ENCODE measurements at places on chromosomes 7 and 10. TPM values are rescaled to one million over a fixed set of nuclear protein-coding genes. Genes with fewer than 3 reads are reported as not detected.

SPDYE16 gene
- 0.03 TPM for total RNA-seq

ZNF503 gene
- 17.6 TPM for total RNA-seq

CCDC6 gene
- total RNA-seq, result 49.8 TPM

GRCh38 chr7:49371771-49372170, 401.7 kb upstream of the VWC2 start:
- no peak for DNase-seq

DNA sequence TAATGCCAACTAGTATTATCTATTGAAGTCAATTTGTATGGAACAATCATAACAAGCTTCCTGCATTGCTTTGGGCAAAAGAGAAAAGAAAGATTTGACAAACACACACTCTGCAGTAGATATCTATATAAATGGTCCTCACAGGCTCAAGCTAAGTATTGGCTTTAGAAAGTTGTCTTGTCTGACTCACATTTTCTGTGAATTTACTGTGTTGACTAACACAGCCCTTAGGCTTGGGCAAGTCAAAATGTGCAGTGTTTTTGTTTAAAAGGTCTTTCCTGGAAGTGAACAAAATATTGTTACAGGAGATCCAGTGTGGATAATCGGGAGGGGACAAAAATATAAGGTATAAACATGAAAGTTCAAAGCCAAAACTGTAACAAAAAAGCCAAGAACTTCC, 194.4 kb downstream of the RELN start:
- DNase-seq, result no peak

- DNase-seq, result no peak
Measured at GRCh38 chr10:43775384-43775783, 126.7 kb upstream of the ZNF32 start.

DNA sequence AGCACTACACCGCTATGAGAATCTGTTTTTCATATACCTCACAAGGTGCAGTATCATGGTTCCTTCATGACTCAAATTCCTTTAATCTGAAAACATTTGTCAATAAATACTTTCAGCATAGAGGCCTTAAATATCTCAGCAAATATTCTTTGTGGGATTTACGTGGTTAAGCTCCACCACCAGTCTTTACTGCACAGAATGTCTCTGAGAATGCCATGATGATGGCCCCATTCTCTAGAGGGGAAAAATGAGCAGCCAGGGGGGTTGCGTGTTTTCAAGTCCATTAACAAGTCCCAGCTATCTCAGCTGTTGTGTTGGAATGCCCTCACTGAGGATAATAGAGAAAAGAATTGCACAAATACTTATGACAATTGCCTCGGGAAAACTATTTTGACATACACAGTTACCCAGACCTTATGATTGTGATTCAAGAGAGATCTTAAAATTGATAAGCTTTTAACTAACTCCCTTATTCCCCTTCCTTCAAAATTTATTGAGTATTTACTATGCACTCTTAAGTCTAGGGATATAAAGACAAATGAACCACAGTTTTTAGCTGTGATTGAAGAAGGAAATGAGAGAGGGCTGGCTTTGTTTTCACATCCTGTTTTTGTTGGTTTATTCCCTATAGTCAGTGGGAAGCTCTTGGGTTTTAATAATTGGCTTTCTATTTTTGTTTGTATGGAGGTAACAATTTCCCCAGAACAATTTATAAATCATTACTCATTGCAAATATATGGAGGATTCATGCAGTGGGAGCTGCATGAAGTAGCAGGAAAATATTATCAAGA, 176.5 kb upstream of the VWC2 start:
- DNase-seq, result no peak

DNA sequence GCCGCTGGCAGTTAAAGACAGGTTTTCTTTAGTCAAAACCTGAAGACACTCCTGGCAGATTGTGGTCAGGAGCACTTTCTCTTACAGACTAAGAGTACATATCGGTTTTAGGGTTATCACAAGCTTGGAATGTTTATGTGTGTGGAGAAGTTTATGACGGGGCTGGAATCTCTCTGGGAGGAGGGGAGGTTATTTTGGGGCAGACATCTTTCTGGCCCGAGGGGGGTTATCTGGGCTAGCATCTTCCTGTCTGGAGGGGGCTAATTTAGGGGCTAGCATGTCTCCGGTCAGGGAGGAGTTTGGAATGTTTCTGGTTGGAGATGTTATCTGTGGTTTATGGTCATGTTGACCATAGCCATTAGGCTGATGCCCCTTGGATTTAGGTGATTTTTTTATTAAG, 141.2 kb upstream of the KIF5B start:
- peak; percentile 8 for DNase-seq

GRCh38 chr10:34768261-34768971, 46.7 kb downstream of the PARD3 start:
- DNase-seq, result no peak

DNA sequence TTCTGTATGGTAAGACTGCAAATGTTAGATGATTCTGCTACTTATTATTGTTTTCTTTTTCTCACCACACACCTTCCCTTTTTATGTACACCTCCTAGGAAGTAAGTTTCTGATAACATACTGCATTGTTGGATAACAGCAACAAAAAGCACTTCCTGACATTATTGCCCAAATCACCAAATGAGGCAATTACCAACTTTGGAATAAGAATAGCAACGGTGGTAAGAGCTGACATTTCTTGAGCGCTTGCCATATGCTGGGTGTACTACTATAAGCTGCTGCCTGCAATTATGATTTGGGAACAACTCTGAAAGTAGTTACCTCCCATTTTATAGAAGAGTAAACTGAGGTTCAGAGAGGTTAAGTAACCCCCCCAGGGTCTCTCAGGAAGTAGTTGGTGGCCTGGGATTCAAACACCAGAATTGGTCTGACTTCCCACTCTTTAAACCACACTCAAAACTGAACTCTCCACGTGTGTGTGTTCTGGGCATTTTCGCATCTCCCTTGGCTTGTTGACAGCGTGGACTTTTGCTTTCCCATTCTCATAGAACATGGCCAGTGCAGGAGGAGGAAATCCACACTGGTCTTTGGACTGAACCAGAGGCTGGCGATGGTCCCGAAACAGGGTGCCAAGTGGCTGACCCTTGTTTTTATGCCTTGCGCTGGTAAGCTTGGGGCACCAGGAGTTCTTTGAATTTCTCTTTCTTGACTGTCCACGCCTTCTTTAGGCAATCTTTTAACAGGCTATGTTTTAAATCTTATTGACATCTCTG, 71.4 kb downstream of the TCF7L2 start:
- no peak for DNase-seq

GRCh38 chr7:104723001-104723400, 291.0 kb upstream of the KMT2E start:
- no peak for DNase-seq
